NCI-H446 (cell line): ENCODE measurements at places on chromosomes 11 and 22.

GRCh38 chr22:39719559-39720450 lies 149.3 kb downstream of the CACNA1I start:
- no peak for DNase-seq

- no peak for DNase-seq
Observed at GRCh38 chr11:126390272-126390867, 34.9 kb downstream of the ST3GAL4 start.

- peak; percentile 18 for DNase-seq
Observed at GRCh38 chr22:19663821-19664355, 50.4 kb upstream of the SEPTIN5 start.

DNA sequence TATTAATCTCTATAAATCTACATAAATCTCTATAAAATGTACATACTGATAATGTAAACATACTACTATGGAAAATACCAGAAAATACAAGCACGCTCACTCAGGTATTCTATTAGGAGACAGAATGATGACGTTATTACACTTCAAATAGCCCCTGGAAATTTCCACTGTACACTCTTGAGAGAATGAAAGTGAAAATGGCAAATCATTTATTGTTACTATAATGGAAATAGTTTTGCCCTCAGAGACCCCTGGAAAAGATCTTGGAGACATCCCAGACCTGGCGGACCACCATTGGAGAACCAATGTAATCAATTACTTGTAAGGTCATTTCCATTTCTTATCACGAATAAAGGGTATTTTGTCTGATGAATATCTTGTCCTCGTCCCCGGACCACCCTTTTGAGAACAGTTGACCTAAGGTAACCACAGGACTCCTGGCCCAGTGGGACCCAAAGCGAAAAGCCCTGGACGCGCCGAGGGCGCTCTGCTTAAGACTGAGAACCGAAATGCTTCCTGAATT lies 509 bp upstream of the PRRG4 start:
- DNase-seq: no peak

DNA sequence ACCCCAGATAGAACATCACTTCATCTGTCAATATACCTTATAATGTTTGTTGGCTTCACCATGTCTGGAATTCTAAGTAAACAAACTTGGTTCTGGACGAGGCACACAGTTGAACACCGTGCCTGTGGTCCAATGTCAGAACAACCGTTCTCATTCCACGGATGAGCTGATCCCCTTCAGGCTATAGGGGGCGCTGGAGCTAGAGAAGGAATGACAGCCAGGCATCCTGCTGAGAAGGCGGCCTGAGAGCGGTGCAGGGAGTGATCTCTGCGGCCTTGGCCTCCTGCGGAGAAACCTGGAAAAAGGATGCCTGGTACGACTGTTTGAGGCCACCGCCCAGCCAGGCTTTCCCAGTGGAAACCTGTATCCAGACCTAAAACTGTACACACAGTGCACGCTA lies 48.7 kb downstream of the FDX1 start:
- DNase-seq: no peak

- DNase-seq: no peak
Observed at GRCh38 chr22:29879753-29880152, 3.2 kb upstream of the MTMR3 start.

DNA sequence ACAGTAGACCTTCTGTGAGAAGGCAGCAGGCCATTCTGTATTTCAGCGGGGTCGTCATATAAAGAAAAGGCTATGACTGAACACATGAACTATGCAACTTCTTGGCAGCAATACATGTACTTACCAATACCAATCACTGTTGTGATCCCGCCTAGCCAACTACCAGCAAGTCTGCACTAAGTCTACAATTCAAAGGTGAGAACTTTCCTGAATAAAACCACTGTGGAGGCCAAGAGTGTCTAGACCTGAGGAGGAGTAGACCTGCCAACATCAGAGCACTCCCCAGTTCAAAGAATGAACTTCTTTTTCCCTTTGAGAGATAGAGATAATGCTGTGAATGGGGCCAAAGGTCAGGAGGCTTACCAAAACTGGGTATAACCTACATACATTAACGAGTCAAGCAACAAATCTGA lies 108.2 kb downstream of the SIK3 start:
- DNase-seq: no peak

- DNase-seq: peak; percentile 98
Observed at GRCh38 chr11:111308140-111308539, 9.8 kb downstream of the POU2AF3 start.

- DNase-seq: no peak
Observed at GRCh38 chr11:17293311-17293710, 16.8 kb downstream of the NUCB2 start.

DNA sequence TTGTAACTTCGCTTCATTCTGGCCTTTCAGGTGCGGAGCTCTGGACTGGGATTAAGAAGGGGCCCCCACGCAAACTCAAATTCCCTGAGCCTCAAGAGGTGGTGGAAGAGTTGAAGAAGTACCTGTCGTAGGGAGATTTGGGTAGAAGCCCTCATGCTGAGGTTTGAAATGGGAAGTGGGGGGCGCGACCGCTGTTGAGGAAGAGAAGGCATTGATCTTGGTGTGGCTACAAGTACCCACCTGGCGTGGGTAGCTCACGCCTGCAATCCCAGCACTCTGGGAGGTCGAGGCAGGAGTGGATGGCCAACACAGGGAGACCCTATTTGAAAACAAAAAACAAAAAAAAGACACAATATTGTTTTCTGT lies 779 bp downstream of the SELENOH start:
- no peak for DNase-seq

DNA sequence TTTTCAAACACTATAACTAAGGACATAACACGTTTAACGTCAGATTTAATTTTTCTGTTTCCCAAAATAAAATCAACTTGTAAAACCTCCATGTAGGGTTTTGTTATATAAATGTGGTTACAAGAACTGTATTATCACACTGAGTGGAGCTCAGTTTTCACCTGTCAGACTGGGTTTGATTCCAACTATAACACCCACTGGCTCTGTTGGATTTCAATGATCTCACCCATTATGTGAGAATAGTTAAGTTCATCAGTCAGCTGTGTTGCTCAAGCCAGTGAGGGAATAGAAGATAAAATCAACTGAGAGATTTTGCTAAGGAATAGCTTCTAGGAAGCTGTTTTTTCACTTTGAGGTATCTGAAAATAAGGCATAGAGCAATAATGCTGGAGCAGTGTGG lies 5.1 kb upstream of the OR52R1 start:
- no peak for DNase-seq

DNA sequence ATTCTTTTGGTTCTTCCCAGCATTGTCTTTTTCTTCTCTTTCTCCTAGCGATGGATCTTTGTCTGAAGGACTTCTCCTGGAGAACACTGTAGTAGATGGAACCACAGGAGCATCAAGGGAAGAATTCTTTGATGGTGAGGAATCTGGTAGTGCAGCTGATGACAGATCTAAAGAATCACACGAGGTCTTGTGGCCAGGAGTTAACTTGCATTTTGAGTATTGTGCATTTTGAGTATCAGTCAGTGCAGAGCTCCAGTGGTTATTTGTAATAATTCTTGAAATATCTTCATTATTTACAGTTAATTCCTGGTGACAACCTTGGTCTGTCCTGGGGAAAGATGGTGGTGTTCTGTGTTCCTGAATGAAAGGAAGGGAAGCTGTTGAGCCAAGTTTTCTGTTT lies 14.5 kb upstream of the POGLUT3 start:
- no peak for DNase-seq

DNA sequence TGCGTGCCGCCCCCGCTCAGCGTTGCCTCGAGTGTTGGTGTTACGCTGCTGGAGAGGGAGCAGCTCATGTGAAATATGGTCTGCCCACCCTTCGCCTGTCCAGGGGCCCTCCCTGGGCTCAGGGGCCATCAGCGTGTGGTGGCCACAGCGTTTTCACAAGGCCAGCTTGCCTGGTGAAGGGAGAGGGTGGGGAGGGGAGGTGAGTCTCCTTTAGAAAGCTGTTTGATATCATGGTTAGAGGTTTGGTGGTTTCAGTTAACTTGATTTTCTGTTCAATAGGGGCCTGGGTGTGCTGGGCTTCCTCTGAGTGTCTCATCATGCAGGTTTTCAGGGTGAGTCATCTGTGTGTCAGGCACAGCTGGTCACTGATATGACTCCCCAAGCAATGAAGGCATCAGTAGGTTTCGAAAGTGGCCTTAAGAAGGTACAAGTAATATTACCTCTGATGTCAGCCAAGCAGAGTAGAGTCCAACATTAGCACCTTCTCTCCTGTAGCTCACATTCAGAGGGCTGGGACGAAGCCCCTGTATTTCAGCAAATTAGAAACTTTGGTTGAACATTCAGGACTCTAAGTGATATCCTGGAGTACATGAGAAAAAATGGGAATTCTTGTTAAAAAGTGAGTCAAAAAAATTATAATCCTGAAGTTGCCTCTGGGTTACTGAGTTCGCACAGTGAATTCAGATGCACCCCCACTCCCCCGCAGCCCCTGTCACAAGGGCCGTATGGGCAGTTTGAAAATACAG lies 172.5 kb downstream of the TBC1D22A start:
- DNase-seq: no peak

DNA sequence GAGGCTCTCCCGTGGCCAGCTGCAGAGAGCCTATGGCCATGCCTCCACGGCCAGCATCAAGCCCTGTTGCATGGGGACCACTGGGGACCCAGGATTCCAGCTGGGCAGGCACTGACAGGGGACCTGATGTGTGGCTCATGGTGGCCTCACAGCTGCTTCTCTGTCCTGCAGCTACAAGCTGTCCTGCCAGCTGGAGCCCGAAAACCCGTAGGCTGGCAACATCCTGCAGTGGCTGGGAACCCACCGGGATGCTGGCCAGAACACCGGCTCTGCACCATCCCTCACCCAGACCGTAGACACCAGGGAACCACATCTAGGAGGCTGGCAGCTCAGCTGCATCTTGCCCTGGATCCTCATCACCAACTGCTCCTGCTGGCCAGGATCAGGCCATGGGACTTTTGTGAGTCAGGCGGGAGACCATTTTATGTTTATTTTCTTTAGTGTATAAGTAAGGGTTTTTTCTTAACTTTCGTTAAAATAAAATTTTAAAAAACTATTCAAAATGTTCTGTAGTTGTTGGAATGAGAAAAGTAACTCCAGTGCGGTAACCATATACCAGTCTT lies 7.9 kb downstream of the RGL4 start:
- DNase-seq: no peak

- DNase-seq: no peak
Observed at GRCh38 chr11:84035645-84036044, 749.5 kb upstream of the CCDC90B start.

DNA sequence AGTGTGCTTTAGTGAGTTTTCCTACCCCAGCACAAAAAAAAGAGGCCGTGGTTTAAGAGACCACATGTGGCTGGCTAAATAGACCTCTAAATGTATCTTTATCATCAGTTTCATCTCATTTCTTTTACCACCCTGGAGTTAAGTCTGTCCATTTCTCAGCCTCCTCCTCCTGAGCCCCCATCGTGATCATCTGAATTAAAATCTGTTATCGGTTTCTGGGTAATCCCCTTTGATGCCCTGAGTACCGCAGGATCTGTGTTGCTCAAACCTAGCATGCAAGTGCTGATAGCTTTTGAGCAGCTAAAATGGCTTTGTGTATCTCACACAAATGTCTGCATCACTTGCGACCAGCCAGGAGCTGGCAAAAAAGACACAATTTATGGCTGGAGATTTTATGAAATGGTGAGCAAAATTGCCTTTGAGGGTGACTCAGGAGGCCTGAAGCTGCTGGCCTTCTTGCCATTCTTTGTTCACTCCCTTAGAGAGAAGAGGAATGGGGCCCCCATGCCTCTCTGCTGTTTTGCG lies 236.5 kb downstream of the NTM start:
- DNase-seq: no peak

DNA sequence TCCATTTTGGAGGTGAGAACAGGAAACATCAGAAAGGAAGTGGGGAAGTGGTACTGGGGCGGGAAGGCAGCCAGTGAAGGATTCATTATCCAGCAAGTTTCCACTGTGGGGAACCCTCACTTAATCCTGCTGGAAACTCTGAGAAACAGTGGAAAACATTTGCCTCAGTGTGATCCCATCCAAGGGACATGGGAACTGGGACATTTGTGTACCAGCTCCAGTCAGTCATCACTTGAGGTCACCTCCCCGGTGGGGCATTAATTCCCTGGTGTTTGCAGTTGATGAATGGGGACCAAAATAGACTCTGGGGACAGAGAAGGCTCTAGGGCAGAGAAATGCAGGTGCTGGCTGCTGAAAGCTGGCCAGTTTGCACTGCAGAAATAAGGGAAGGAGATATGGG lies 599.9 kb downstream of the BUD13 start:
- no peak for DNase-seq

DNA sequence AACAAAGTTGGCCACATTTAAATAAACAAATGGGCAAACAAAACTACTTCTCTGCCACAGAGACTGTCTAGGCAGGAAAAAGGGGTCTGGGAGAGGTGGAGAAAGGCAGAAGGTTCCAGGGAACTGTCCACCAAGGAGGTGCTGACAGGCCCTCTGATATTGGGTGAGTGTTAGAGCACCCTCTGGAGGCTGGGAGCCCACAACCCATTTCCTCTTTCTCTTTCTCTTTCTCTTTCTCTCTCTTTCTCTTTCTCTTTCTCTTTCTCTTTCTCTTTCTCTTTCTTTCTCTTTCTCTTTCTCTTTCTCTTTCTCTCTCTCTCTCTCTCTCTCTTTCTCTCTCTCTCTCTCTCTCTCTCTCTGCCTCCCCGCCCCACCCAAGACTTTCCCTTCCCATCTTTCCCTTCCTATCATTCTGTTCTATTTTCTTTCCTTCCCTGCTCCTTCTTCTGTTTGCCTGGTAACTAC lies 912.8 kb downstream of the DLG2 start:
- DNase-seq: peak; percentile 22

DNA sequence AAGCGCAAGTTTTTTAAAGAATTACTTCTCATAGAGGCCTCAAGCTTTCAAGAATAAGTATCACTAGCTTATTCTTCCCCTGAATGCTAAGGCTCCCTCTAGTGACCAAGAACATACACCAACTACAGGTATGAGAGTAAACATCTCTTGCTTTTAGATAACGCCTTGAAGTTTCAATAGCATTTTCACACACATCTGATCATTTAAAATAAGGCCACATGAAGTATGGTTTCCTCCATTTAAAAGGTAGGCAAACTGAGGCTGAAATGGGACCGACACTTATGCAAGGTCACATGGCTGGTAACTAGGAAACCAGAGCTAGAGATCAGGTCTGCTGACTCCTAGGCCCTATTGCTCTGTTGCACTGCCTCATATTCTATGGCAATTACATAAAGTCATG lies 66.5 kb downstream of the CCDC34 start:
- peak; percentile 70 for DNase-seq

DNA sequence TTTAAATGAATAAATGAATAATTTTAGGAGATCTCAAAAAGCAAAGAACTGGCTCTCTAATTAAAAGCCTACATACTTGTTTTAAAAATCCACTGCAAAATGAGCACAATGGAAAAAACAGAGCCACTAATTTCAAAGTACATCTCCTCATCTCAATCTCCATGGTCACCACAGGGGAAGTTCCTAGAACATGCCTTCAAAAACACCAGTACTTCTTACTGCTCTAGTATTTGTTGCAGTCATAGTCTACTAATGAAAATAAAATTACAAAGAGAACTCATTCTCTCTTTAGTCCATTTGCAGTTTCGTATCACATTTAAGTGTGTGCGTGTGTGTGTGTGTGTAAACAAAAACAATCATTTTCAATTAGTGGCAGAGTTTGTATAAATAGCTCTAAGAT lies 54.0 kb downstream of the PIK3C2A start:
- DNase-seq: no peak

- DNase-seq: peak; percentile 85
Observed at GRCh38 chr11:78032090-78032489, 9.0 kb upstream of the KCTD14 start.
